RWPE2 (cell line): ENCODE measurements at places on chromosomes 2 and 18.

GRCh38 chr18:70522183-70522680 lies 233.4 kb downstream of the SOCS6 start:
- no peak overlapping the region for H3K27ac ChIP-seq
- peaks cover 8% of the 10 kb centered on the region for H3K27me3 ChIP-seq
- DNase-seq, result no peak

DNA sequence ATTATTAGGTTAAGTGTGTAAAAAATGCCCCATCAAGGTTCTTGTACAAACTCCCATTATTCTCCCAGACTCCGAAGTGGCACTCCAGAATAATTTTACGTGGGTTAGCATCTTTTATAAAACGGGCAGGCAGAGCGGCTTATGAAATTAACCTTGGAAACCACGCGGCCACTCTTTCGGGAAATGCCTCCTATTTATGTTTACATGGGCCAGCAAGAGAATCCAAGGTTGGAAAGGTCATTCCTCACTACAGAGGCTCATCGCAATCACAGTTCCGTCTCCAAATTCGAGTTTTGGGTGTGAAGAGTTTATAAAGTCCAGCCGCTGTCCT lies 1.2 kb upstream of the IMPA2 start:
- H3K27ac ChIP-seq, result peak overlapping the region; percentile 57
- peak overlapping the region; percentile 49 for H3K4me3 ChIP-seq
- DNase-seq, result no peak
- no peaks in the 10 kb centered on the region for H3K27me3 ChIP-seq
- no peaks in the 10 kb centered on the region for H3K4me1 ChIP-seq

GRCh38 chr2:149021761-149022160 lies 16.7 kb upstream of the LYPD6B start:
- DNase-seq, result no peak
- H3K36me3 ChIP-seq, result no peaks in the 10 kb centered on the region
- H3K4me1 ChIP-seq, result peaks cover 20% of the 10 kb centered on the region
- no peaks in the 10 kb centered on the region for H3K27me3 ChIP-seq
- no peak overlapping the region for H3K4me3 ChIP-seq

GRCh38 chr2:164178835-164179465 lies 442.3 kb downstream of the GRB14 start:
- no peak overlapping the region for H3K4me3 ChIP-seq
- H3K27ac ChIP-seq, result no peak overlapping the region
- no peaks in the 10 kb centered on the region for H3K27me3 ChIP-seq
- DNase-seq, result no peak
- no peaks in the 10 kb centered on the region for H3K4me1 ChIP-seq
- H3K36me3 ChIP-seq, result no peaks in the 10 kb centered on the region

- H3K36me3 ChIP-seq, result no peaks in the 10 kb centered on the region
- no peak overlapping the region for H3K27ac ChIP-seq
- DNase-seq, result no peak
- no peak overlapping the region for H3K4me3 ChIP-seq
Measured at GRCh38 chr2:3619033-3619432, 24.1 kb downstream of the COLEC11 start.

DNA sequence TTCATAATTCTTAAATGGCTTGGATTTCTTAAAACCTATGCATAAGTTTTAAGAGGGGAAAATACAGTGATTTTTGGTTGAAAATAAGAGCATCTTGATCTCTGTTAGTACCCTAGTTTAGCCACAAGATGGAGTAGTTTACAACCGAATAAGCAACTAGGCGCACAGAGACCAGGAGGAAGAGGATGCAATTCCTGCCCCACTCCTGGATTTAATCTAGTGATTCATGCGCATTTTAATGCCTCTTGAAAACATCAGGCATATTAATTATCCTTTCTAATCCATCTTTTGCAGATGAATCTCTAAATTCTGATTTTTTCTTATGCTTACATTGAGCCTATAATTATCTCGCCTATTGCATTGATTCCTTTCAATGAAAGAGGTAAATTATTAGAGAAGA lies 76.7 kb downstream of the MRPS9 start:
- no peaks in the 10 kb centered on the region for H3K27me3 ChIP-seq
- no peak for DNase-seq
- H3K4me1 ChIP-seq, result no peaks in the 10 kb centered on the region
- no peak overlapping the region for H3K4me3 ChIP-seq
